ENCODE measurements at places on chromosomes 2 and 18.

- no peak for DNase-seq
These were observed 39.2 kb downstream of the IL1R2 start for GRCh38 chr2:102030855-102031527.

GRCh38 chr2:106523976-106524665 is 37.0 kb downstream of the CD8B2 start:
- no peak for DNase-seq

DNA sequence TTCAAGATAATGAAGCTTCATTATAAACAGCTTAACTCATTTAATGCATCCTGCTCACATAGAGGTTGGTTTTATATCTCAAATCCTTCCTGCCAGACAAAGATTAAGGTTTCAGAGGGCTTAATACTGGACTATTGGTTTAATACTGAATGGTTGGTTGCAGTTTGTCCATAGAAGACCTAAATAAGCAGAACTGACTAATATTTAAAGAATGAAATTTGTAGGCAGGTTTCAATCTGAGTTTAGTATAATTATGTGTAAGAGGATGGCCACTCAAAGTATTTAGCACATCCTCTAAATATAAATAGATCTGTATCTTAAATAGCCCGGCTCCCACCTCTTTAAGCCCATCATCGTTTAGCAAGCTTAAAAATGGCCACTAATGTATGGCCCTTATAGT is 92.5 kb downstream of the EPB41L5 start:
- no peak for DNase-seq

DNA sequence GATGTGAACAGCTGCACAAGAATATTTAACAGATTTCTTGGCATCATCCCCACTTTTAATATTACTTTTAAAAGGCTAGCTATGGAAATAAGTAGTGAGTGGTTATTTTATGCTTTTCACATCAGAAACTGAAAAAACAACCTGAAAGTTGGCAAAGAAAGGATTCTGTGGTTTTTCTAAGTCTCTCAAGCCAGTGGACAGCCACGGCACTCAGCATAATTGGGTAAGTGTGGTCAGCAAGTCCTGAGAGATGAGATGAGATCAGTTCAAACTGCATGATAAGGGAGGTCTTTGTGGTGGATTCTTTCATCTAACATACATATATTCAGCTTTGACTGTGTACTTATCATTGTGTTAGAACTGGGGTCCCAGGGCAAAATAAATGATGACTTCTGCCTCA is 105.2 kb downstream of the LYPD6B start:
- DNase-seq: no peak

DNA sequence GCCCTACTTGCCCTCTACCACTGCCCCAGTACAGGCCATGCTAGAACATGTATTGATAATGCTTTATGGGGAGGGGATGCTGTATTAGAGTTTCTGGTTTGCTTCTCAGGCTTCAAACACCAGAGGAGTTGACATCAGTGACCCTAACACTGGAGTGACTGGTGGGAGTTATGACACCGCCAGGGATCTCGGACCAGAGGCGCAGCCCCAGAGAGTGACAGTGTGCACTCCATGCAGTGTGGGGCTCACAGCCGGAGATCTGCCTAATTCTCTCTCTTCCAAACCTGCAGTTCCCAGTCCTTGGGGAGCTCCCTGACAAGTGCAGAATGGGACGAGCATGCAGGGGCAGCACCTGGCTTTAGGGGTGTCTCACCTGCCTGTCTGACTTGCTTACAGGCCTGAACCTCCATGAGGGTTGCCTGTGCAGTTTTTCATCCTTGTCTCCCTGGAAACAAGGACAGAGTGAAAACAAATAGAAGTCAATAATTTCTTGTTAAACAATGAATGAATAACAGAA is 244.9 kb upstream of the MYT1L start:
- DNase-seq: no peak

- no peak for DNase-seq
These were observed 909.4 kb upstream of the GYPC start for GRCh38 chr2:125746321-125747164.

Measured in HFFc6 (cell line).